Psoas muscle (tissue), 8 donors: ENCODE measurements at places on chromosomes 2 and 18.

DNA sequence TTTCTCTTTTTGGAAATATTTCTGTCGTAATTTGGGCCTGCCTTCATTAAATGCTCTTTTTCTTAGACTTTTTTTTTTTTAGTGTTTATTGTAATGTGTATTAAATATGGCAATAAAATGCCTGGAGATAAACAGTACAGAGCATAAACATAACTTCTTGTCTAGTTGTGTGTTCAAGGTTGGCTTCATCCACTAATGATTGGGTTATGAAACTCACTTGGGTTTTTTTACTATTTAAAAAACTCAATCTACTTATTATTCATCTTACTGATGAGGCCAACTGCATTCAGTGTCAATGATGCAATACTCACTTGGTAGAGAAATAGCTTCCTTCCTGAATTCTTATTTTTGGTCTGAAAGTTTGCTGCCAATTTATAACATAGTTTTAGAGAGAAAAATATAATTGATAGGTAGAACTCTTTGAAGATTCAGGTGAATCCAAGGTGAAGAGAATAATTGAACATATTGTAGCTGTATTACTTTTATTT, 144.2 kb upstream of the NABP1 start:
- DNase-seq = no peak

GRCh38 chr2:29273685-29274611, 158.7 kb downstream of the CLIP4 start:
- no peak for DNase-seq

- DNase-seq = no peak
These were observed 110.4 kb downstream of the ALK start for GRCh38 chr2:29810956-29811355.

- no peak for DNase-seq
These were observed 102.0 kb downstream of the DCDC2C start for GRCh38 chr2:3805201-3805939.

- no peak for DNase-seq
These were observed 204.9 kb downstream of the PID1 start for GRCh38 chr2:229066121-229066715.

DNA sequence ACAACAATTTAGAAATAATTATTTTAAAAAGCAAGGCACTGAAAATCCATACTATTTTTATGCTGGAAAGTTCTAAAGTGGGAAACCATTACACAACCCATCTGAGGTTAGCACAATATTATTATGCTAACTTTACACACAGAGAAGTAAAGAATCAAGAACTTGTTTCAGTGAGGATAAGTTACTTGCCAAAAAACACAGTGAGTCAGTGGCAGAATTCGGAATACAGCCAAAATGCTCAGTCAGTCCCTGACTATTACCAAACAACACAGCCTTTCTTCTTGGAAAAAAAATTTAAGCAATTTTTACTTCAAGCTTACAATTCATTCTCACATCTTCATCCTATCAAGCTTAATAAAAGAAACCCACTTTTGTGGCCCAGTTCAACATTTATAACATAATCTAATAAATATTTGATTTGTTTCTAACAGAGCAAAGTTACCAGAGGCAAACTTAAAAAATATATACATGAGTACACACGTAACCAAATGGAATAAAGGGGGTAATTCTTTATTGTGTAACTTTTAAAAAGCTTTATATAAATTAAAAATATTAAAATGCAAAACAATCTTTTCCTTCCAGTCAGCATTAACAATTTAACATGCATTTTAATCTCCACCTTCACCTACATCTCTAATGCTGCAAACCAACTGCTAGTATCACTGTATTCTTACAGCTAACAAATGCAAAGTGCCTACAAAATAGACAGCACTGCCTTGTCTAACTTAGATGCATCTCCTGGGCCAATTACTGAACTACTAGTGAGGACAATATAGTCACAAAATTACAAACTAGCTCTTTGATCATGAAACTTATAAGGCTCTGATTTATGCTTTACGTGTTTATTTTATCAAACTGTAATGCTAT, 55.2 kb downstream of the CCDC88A start:
- no peak for DNase-seq

DNA sequence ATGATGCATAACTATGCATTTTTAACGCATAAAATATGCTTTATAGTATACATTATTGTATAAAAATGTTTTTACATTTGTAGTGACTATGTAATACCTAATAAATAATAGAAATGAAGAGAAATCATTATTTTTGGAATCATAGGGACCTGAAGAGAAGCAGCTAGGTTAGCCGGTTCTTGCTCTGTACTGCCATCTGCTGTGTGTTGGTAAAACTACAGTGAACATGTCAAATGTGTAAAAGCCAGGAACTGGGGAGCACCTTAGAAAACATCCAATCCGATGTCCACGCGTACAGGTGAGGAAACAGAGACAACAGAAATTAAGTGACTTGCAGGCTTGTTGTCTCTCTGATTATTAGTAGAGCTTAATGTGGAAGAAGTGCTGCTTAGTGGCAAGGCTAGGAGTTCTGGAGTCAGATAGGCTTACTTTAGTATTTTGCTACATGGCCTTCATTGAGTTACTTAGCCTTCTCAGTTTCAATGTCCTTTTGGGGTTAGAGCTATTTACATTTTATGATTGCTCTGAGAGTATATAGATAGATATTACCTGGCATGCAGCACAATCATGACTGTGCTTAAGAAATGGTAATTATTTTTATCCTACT, 386.5 kb downstream of the DLGAP1 start:
- DNase-seq = no peak

DNA sequence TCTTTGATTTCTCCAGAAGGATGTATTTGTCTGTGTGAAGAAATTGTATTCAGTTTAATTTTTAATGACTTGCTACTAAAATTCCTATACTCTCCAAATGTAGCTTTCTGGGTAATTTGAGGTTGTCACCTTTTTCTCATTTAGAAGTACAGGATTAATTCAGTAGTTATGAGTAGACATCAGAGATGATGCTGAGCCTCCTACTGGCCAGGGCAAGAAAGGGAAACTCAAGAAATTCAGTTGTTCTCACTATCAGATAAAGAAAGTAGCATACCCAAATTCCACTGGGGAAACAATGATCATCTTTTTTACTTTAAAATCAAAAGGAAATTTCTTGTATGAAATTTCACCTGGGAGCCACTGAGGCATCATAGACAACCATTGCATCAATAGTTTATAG, 199.4 kb downstream of the SATB2 start:
- DNase-seq = no peak

GRCh38 chr2:239369631-239370161, 31.1 kb downstream of the HDAC4 start:
- DNase-seq = no peak

DNA sequence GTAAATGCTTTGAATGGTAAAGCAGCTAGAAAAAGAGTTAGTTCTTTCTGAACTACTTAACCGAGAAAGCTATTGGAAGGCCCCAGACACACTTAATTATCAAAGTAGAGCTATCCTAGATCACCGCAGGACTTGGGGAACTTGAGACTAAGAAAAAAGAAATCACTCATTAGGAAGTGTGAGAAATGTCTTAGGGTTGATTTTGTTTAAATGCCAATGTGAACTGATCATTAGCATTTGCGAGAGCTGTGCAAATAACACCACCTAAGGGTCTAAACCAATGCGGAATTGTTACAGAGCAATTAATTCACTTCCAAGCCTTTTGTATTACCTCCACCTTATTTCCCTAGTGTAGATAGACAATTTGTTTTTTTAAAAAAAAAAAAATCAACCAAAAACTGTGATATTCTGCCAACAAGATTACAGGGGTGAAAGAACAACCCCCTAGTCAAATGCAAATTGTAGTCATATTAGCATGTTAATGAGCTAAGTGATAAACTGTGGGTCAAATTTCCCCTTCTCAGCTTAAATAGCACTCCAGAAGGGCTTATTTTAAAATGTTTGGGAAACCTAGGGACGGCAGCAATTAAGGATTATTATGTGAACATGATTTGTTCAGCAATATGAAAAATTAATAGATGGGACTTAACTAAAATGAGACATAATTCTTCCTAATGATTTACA, 246.2 kb upstream of the STON1 start:
- no peak for DNase-seq

GRCh38 chr2:190615555-190616200, 33.2 kb upstream of the NAB1 start:
- no peak for DNase-seq

- DNase-seq = no peak
These were observed 599.2 kb downstream of the NR4A2 start for GRCh38 chr2:155733091-155733853.

- DNase-seq = no peak
These were observed 48.3 kb upstream of the ASB1 start for GRCh38 chr2:238378230-238379095.

DNA sequence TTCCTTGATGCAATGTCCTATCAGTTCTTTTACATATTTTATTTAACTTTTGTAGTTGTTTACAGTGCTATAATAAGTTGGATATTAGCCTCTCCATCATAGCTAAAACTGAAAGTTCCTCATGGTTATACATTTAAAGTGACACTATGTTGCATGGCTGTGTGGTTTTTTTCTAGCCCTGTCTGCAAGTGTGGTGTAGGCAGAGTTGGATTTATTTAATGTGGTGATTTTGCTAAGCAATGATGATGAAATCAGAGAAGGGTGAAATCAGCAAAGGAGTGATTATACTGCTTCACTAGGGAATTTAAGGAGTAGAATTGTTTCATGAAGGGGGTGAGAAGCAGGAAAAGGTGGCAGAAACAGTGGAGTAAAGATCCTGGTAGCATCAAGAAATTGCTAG, 18.3 kb upstream of the ENOSF1 start:
- no peak for DNase-seq

- DNase-seq = no peak
These were observed 298.2 kb upstream of the COL3A1 start for GRCh38 chr2:188676010-188676400.

GRCh38 chr2:63257473-63257872, 206.8 kb downstream of the OTX1 start:
- no peak for DNase-seq

DNA sequence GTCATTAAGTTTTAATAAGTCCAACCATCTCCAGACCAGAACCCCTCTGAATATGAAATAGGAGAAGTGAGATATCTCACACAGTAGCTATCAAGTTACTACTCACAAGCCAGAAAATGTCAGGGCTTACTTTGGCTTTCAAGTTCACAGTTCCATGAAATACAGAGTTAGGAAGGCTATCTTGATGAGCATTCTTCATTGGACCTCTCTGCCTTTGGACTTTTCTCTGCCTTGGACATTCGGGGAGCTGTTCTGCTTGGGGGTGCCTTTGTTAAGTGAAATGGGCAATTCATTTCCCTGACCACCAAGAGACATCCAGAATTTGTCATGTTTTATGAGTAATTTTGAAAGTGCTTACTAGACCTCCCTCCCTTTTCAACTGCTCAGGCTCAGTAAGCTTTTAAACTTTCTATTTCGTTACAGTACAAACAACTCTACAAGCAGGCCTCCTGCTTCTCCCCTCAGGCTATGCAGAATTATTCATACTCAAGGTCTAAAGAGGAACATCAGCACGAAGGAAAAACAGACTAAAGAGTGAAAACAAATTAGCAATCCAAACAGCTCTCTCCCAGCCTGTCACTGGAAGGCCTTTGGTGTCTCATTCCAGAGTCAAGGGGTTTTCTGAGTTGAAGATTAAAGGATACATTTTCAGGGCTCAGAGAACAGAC, 95.3 kb downstream of the MREG start:
- no peak for DNase-seq

- DNase-seq = no peak
These were observed 335.6 kb downstream of the PIK3C3 start for GRCh38 chr18:42290318-42291307.

DNA sequence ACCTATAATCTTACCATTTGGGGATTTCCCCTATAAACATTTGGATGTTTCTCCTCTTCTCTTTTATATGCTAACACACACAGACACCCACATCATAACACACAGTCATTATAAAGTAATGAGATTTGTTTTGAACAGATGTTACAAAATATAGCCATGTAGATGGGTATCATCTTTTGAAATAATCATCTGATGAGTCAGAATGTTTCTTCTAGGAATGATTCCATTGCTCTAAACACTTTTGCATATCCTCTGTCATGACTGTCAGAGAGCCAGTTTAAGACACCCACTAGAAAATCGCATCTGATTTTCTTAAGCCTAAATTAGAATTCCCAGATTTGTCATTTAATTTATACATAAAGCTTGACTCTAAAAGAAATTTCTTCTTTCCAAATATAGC, 442.6 kb downstream of the CMPK2 start:
- no peak for DNase-seq

- DNase-seq = no peak
These were observed 5.3 kb upstream of the PAX3 start for GRCh38 chr2:222303828-222304736.

- DNase-seq = no peak
These were observed 3.3 kb downstream of the CTDSP1 start for GRCh38 chr2:218402911-218403411.

GRCh38 chr2:181077128-181077709, 96.8 kb downstream of the UBE2E3 start:
- no peak for DNase-seq

GRCh38 chr18:67514901-67515540, 1.5 kb downstream of the DSEL start:
- DNase-seq = no peak

DNA sequence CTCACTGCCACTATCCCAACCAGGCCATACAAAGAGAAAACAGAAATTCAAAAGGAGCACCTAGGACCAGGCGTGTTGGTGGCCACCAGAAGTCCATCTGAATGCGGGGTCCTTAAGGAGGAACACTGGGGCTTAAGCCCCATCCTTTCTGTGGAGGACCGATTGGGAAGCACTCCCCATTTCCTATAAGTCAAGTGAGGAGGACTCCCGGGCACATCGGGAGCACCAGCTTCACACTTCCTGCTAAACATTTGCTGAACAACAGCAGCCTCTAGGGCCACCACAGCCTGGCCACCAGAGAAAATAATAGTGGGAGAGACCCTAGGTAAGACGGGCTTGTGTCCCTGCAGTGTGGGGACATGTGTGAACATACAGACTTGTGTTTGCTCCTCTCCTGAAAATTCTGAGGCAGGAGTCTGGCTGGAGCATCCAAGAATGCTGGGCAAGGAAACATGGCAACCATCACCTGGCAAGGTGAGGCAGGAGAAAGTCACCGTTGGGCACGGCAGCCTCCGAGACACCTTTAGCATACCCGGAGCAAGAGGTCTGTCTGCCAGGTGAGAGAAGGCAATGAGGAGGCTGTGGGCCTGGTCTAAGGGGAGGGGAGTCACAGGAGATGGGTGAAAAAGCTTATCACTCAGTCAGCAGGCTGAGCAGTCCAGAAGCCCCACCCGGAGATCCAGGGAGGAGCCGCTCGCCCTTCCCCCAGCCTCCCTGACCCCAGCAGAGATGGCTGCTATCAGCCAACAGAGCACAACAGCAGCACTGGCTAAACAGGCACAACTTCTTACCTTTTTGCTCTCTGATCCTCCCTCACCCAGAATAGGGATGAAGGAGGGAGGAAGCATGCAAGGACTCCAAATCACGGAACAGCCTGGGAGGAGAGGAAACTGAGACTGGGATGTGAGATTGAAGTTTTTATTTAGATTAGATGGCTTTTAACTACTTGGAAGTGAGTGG, 282.3 kb downstream of the EIPR1 start:
- DNase-seq = no peak

- DNase-seq = no peak
These were observed 168.0 kb downstream of the ASXL3 start for GRCh38 chr18:33745871-33746545.
